Activated CD8-positive, alpha-beta memory T cell treated with anti-CD3 and anti-CD28 coated beads, Interleukin-2, amount 50 U/mL, for 48 hours (primary cell): ENCODE measurements at places on chromosomes 11 and 22.

GRCh38 chr22:32686354-32686753 lies 115.2 kb upstream of the TIMP3 start:
- DNase-seq, result no peak

- no peak for DNase-seq
These were observed 336.0 kb downstream of the SHANK2 start for GRCh38 chr11:70916351-70916750.

DNA sequence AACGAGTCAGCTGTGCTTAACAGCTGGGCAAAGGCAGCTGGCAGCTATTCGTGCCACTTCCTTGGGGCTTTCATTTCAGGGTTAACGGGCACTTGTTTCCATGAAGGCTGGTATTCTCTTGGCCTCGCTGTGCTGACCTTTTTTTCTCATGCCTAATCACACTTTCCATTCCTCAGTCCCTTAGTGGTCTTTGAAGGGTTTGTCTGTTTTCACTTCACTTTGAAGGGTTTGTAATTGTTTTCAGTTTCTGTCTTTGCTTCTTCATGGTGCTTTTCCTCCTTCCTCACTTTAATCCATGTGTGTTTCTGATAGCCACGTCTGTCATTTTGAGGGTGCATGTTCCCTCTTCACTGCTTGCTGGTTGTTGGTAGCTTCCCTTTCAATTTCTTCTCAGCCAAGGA lies 24.6 kb downstream of the PPIL2 start:
- no peak for DNase-seq

DNA sequence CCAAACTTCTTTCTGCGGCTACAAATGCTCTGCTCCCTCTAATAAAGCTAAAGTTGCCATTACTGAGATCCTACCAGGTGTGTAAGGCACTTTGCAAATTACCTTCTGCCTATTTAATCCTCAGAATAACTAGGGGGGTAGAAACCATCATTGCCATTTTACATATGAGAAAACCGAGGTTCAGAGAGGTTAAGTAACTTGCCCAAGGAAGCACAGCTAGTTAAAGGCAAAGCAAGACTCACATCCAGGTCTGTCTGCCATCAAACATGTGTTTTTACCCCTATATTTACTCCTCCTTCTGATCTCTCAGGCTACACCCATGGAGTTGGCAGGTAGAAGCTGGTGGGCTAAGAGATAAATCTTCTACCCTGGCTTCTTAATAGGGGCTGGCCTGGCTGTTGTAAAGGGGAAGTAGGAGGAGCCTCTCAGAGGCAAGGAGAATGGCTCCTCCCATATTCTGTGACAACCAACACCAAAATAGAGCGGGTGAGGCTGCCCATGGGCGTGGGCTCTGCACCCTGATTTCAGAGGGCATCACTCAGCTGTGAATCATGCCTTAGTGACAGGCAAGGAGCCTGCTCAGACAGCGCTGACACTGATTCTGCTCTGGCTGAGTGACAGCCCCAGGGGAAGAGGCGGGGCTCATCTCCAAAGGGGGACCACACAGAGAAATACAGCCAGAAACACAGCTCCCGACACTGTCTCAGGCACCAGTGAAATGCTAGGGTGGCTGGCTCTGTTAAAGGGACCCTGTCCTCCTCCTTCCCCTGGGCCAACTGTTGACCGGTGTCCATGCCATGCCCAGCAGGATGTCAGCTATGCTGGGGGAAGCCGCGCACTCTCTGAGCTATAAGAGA lies 106.8 kb downstream of the ABTB2 start:
- peak; percentile 80 for DNase-seq

DNA sequence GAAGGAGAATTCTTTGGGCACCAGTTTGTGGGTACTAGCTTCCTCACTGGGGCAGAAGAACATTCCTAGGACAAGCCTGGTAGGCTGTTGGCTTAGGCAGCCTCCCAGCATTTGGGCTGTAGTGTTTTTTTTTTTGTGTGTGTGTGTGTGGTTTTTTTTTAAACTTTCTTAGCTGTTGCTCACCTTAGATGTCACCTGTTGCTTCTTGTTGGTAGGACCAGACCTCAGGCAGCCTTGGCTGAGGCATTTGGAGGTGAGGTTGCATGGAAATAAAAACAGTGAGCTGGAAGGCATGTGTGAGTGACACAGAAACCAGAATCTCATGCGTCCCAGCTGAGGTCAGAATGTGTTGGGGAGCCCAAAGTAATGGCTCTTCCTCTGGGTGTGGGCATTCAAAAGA lies 21.3 kb downstream of the AMPD3 start:
- no peak for DNase-seq

DNA sequence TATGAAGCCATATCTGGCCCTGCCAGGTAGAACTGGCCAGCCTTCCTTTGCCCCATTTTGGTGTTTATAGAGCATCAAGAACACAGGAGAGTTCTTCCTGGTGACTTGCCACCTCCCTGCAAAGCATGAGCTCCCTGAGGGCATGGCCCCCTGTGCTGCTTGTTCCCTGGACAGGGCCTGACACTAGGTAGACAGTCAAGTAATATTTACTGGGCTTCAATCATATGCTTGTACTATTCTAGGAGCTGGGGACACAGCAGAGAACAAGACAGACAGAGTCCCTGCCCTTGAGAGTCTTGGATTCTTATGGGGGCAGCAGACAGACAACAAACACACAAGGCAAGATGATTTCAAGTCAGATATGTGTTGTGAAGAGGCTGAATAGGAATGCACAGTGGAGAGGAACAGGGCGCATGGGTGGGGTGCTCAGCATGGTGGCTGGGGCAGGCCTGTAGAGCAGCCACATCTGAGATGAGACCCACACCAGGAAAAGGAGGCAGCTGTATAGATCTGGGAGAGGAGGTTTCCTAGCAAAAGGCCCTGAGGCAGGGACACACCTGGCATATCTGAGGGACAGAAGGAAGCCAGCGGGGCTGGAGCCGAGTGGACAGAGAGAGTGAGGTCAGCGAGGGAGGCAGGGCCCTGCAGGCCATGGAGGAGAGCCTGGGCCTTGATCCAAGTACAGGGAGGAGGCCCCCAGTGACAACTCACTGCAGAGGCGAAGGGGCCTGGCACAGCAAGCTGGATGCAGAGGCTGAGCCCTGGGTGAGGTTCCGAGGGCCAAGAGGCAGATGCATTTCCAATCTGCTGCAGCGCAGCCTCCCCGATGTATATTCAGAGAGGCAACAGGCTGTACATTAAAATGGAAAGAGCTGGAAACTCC lies 10.2 kb upstream of the CBX6 start:
- no peak for DNase-seq

GRCh38 chr22:47191671-47192650 lies 429.5 kb downstream of the TBC1D22A start:
- DNase-seq, result no peak

DNA sequence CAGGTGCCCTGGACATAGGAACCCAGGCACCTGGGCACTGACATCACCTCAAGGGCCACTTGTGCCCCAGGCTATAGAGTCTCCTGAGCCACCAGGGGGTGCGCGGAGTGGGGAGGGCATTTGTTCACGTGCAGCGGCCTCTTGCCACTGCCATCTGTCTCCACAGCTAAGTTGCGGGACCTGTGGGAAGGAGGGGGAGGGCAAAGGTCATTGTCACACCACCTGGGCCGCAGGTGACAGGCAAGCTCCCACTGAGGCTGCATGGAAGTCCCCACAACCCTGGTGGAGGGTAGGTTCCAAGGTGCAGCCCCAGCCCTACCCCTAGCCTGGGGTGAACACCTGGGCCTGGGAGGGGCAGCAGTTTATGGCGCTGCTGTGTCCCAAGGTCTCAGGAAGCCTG lies 79.5 kb downstream of the PIWIL3 start:
- no peak for DNase-seq

GRCh38 chr11:98940913-98941312 lies 79.8 kb upstream of the CNTN5 start:
- DNase-seq, result no peak

DNA sequence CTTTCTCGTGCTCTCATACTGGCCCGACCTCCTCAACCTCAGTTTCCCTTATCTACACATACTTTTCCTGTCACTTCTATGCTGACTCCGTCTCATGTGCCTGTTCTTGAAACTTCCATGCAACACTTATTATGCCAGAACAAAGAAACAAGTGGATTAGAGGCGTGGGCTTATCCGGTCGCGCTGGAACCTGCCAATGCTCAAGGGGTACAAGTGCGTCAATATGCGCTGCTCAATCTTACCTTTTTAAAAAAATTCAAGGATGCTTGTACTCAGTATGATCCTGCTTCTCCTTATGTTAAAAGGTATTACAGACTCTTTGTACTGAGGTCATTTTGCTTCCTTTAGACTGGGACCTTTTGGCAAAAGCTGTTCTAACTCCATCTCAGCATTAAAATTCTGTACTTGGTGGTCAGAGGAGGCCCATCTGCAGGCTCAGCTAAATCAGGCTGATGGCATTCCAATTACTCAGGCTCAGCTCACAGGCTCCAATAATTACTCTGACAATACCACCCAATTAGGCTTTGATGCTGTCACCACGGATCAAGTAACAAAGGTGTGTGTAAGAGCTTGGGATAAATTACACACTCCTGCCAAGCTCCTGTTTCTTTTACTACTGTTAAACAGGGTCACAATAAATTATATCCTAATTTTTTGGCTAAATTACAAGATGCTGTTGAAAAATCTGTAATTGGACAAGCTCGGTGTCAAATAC lies 26.3 kb upstream of the ALDH3B2 start:
- no peak for DNase-seq

GRCh38 chr11:111355956-111356659 lies 23.0 kb downstream of the POU2AF1 start:
- DNase-seq, result no peak

- no peak for DNase-seq
These were observed 38.5 kb upstream of the PRODH start for GRCh38 chr22:18974477-18975180.
